NB4 (cell line): ENCODE measurements at places on chromosomes 16 and 17.
A peak's percentile ranks its signal among the peaks of the same experiment; 100 is the strongest.

DNA sequence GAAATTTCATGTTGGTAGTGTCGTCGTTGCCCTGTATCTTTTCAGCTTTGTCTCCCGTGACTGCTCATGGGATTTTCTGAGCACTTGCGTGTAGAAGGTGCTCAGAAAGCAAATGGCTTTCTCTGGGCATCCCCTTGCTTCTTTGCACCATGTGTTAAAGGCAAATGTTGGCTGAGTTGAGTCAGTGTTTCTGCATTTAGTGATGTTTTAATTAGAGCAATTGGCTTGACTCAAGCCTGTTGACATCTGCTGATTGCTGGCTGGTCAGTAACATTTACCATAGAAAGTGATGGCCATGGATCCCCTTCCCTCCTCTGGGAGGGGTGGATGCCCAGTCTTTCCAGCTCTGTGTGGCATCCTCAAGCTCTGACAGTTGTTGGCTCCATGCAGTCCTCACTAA is 187.2 kb upstream of the MPHOSPH6 start:
- no peak for DNase-seq

DNA sequence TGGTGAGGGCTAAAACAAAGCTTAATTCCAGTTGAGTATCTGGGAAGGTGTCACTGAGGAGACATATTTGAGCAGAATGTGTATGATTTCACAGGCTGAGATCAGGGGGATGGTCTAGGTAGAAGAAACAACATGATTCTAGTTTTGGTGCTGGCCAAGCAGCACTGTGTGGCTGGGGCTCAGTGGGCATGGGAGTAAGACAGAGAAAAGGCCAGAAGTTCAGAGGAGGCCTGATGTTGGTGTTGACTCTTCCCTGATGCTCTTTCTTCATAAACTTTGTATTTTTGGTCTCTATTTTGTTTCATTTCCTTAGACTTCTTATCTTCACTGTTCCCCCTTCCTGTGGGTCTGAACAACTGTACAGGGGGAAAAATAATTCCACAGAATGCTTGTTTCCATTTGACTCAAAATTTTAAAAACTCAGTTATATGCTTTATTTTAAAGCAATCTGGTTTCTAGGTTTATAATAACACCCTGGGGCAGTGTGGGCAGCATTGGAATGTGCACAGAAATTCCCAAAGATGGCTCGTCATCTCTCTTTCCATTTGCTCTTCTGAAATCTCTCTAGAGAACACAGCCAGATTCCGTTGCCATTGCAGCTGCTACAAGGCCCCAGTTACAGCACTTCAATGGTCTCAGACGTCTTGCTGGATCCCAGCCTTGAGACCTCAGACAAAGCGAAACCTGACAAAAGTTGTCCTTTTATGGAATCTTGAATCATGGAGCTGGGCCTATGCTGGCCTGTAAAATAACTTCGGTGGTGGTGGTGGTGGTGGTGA is 68.3 kb downstream of the SNX11 start:
- DNase-seq: no peak

DNA sequence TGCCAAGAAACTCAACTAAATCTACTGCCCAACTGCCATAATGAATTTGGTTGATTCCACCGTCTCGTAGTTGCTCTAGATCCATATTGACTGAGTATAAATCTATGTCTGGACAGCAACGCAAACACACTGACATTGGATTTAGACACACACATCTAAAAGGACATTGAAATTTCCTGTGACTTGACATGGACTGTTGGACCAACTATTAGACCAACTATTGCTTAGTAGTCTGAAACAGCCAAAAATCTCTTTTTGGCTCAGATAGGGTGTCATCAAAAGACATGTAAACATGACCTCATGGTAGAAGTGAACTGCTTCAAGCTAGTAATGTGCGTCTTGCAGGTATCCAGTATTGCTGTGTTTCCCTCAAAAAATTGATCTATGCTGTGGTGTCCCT is 31.3 kb downstream of the KIAA0513 start:
- no peak for DNase-seq

DNA sequence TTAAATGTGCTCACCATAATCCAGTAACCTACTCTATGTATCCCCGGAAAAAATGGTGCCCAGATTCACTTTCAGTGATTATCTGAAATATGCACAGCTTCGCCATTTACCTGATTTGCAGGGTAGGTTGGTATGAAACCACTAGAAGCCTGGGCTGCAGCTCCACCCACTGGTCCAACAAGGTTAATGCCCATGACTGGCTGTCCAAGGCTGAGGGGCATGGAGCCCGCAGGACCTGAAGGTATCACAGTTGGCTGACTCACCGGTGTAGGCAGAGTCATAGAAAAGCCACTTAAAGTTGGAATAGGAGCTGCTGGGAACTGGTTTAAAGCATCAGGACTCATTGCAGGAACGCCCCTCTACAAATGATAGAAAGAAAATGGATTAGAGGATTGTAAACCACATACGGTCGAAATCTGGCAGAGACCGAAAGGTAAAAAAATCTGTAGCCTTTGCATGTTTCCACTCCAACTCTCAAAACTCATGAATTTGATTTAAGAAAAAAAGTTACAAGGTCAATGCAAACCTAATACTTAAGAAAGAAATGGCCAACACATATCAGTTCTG is 38.6 kb downstream of the SYNRG start:
- peak; percentile 69 for DNase-seq

DNA sequence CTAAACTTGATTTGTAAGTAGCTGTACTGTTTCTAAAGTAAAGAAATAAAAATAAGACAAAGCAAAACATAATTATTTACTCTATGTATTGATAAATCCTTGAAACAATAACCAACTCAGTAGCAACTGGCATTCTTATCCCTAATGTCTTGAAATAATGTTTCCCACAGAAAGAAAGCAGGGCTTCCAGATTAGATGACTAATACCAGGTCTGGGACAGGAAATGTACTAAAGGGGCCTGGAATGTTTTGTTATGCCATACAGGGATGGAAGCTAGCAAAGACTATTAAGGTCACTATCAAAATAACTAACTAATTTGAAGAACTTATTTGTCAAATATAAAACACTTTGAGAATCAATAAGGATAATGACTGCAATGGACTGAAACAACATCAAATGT is 82.1 kb downstream of the CFDP1 start:
- DNase-seq: no peak

DNA sequence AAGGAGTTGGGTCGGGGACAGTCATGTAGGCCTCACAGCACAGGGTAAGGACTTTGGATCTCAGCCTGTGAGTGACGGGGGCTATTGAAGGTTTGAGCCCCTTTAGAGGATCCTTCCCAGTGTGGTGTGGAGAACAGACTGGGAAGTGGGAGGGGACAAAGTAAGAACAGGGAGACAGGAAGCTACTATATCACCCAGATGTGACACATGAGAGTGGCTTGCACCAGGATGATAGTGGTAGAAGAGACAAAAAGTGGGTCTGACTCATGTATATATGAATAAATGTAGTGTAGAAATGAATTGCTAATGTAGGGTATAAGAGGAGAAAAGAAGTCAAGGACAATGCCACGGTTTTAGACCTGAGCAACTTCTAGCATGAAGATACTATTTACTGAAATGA is 4.5 kb downstream of the NUP93 start:
- DNase-seq: no peak

DNA sequence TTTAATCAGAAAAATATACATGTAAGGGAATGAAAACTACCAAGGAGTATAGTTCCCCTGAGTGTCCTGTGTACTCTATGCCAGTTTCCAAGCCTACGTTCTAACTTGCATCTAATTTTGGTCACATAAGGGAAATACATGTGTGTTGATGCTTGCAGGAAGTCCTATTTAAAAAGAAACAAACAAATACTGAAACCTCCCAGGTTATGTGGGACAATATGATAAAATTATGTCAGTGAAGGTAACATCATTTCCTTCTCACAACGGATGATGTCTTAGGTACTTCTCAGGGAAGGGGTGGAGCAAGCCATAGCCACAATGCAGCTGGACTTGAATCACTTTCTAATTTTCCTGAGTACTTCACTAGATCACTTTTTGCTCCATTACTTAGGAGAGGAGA is 115.9 kb downstream of the ZFHX3 start:
- DNase-seq: peak; percentile 34

GRCh38 chr17:49600949-49601348 is 25.3 kb downstream of the NXPH3 start:
- DNase-seq: no peak

GRCh38 chr16:82229800-82230619 is 60.0 kb upstream of the MPHOSPH6 start:
- DNase-seq: peak; percentile 66

DNA sequence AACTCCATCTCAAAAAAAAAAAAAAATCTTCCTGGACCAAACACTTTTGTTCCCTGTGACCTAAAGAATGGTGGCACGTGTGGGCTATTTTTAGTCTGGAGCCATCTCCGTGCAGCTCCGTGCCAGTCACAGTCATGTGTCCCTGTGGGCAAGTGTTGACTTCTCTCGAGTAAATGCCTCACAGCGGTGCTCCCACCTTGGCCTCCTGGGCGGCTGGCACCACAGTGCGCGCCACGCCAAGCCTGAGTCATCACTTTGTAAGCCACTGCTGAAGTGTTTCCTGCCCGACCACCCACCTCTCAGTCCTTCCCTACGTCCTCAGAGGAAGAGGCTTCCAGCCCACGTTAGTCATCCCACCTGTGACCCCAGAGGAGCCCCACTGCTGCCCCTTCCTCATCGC is 10.9 kb upstream of the HEXD start:
- peak; percentile 25 for DNase-seq

GRCh38 chr17:18921912-18922451 is 30.0 kb upstream of the SLC5A10 start:
- DNase-seq: no peak

DNA sequence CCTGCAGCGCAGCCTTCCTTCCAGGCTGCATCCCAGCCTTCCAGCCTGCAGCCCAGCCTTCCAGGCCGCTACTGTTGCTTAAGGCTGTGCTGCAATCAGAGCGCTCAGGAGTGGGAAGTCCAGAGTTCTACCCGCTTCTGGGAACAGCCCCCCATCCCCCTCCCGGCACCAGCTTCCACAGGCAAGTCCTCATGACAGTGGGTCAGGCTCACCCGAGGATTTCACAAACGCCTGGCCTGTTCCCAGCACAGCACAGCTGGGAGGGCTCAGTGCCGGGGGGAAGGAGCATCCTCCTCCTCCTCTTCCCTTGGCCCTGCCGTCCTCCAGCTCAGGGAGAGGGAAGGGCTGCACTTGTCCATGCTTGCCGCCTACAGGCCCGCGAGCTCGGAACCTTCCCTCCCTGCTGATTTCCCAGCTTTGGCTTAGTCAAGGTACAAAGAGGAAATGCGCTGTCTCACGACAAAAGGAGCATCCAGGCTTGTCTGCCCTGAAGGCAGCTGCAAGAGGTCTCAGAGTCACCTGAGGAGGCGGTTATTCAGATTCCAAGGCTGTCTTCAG is 8.3 kb downstream of the SOCS3 start:
- no peak for DNase-seq

- DNase-seq: no peak
Measured at GRCh38 chr16:68973611-68974120, 130.3 kb downstream of the TANGO6 start.

GRCh38 chr16:88807142-88807625 is 3.6 kb downstream of the CDT1 start:
- peak; percentile 50 for DNase-seq

GRCh38 chr16:70470927-70471341 is 16.5 kb downstream of the FCSK start:
- DNase-seq: no peak

- peak; percentile 9 for DNase-seq
Measured at GRCh38 chr17:11391134-11391533, 150.1 kb downstream of the SHISA6 start.

DNA sequence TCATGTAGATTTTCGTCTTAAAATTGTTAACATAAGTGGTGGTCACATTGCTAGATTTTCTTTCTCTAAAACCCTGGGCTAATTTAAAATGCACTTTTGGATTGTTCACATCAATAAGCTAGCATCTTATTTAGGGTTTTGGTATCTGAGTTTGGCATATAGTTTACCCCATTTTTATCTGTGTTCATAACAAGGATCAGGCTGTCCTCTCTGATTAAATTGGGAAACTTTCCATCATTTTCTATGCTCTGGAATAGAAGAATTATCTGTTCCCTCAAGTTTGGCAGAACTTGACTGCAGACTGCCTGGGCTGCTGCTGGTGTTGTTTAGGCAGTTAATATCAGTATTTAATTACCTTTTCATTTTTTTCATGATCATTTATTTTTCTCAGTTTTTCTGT is 1.8 kb downstream of the SPECC1 start:
- no peak for DNase-seq

GRCh38 chr16:86611525-86611855 is 33.1 kb downstream of the FOXL1 start:
- DNase-seq: no peak

GRCh38 chr17:28937044-28937729 is 14.1 kb downstream of the PHF12 start:
- peak; percentile 88 for DNase-seq

DNA sequence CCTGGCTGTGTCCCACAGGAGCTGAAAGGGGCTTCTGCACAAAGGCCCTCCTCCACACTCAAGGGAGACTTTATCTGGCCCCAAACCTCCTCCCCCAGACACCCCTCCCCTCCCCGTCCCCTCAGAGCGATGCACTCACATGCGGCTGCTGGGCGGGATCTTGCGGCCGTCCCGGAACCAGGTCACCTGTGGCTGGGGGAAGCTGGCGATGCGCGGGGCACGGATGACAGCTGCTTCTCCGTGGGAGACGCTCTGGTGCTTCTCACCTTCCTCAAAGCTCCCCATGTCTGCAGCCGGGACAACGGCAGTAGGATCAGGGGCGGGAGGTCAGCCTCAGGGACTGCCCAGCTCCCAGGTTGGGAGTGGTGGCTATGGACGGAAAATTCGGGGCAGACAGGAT is 144.0 kb upstream of the CDC42EP4 start:
- no peak for DNase-seq

DNA sequence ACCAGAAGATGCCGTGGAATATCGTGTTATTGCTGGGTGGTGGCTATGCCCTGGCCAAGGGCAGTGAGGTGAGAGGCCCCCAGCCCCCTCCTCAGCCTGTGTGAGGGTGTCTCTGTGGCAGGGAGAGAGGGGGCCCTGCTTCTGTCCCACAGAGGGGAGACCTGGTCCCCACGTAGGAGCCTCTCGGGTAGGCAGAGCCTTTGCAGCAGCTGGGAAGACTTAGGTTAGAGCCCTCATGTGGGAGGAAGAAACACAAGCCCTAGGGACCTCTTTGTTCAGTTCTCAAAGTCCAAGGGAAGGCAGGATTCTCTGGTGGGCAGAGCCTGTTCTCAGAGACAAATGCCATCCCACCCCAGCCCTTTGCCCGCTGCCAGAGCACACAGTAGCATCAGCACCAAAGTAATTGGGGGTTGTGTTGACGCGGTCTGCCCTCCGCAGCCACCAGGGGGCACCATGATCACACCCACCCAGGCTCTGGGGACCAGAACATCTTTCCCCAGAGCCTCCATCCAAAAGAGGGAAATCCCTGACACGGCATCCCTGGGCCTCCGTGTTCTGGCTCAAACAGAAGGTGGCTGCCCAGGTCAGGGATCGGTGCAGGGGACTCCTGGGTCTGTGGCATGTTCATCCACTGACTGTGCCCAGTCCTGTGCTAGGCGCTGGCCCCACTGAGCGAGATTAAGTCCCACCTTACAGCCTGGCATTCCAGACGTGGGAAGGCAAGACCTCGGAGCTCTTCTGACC is 11.5 kb upstream of the FOXN1 start:
- DNase-seq: peak; percentile 74
